Stimulated activated CD4-positive, alpha-beta T cell treated with anti-CD3 and anti-CD28 coated beads, Interleukin-4, amount 100 ng/mL, for 1 hour (primary cell): ENCODE measurements at places on chromosomes 5 and 9.

GRCh38 chr5:105968981-105969380 is 1701.8 kb downstream of the EFNA5 start:
- DNase-seq, result no peak

DNA sequence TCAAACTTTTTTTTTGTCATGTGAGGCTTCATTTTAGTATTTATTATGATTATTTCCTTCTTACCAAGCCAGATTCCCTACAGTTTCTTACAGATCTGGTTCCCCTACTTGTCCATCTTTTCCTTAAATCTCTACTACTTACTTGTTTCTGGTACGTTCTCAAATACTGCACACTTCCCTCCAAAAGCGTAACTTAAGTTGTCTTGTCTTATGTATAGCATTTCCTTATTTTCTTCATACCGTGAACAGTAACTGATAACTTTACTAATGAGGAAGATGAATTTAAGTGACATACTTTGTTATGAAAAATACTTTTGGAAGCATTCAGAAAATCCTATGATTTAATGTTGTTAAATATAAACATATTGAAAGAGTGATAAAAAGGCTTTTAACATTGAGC is 67.3 kb downstream of the PARP8 start:
- no peak for DNase-seq

DNA sequence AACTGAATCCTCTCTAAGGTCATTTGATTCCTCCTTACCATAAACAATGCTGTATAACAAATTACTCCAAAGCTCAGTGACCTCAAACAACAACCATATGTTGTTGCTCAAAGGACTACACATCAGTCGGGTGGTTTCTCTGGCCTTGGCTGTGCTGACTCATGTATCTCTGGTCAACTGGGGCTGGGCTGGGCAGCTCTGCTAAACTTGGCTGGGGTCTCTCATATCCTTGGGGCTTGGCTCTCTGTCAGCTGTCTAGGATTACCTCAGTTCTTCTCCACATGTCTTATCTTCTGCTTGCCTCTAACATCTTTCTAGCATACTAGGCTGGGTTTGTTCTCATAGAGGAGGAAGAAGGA is 86.4 kb downstream of the GALNT10 start:
- DNase-seq, result no peak

- DNase-seq, result no peak
Observed at GRCh38 chr9:69499959-69500358, 172.2 kb downstream of the APBA1 start.

- no peak for DNase-seq
Observed at GRCh38 chr5:71456362-71456743, 902 bp downstream of the BDP1 start.

DNA sequence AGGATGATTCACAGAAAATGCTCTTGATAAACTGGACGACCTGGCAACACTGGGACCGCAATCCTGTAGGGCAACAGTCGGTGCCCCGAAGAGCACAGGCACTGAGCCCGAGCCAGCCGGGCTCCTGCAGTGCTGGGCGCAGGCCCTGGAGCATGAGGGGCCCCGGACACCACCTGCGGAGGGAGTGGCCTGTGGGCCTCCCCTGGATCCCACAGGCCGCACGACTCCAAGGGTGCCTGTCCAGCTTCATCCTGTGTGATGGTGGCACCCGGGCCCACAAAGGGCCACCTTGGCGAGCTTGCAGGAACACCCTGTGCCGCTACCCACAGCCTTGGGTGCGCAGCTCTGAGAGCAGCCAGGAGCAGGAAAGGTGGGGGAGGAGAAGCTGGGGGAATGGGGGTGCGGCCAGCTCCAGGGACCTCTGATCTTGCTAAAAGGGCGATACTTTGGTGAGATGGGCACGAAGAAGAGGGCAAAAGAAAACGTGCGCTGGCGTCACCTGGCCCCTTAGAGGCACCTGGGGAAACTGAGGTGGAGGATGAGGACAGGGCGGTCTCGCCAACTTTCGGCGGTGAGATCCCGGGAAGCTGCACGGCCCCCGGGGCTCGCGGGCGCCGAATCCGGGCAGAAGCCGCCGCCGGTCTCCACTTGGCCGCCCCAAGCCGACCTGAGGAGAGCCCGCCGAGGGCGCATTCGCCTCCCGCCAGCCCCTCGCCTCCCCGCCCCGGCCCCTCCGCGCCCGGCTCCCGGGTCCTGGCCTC is 722 bp downstream of the TBC1D9B start:
- DNase-seq, result peak; percentile 22

DNA sequence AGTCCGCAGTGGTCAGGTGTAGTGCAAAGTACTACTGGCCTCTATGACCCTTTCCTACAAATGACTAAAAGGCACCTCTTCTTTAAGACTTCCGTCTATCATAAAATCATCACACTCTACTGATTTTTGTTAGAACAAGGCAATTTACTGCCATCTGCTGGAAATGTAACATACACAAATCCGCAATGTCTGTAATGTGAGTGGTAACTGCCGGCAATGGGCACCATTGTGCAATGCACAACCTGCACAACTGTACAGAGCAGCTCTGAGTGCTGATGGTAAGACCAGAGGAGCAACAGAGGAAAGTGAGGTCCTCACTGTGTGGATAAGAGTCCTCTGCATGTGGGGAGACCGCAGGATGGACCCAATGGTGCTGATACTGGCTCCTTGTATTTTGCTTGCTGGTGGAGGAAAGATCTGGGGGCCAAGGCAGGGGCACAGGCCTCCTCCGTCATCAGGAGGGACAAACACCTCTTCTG is 103.7 kb downstream of the ATPSCKMT start:
- no peak for DNase-seq

- no peak for DNase-seq
Observed at GRCh38 chr5:109971968-109972367, 282.2 kb downstream of the MAN2A1 start.

DNA sequence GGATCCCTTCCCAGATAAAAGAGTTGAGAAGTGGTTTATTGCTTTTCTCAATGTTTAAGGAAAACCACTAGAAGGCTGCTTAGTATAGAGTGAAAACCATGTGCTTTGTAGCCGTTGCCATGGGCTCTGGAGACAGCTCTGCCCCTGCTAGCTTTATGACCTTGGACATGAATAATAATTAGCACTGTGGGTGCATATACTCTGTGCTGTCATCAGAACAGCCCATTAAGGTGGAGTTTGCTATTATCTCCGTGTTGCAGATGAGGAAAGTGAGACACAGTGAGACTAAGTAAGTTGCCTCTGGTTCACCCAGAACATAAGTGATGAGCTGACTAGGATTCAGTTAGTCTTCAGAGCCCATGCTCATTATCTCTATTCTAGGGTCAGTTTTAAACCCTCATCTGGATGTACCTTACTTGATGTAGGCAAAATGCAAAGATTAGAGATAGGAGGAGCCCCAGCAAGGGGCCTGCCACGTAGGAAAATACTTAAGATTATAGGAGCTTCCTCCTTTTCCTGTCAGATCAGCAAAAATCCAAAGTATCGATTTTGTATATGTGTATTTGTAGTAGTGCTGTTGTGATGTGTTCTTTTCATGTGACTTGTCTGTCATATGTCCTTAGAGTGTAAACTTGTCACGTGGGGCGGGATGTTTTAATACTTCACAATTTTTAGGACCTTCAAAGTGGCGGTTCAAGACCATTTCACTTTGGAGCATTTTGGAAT is 102.5 kb downstream of the TLE4 start:
- DNase-seq, result no peak

GRCh38 chr5:142512043-142513042 is 173.5 kb downstream of the FGF1 start:
- no peak for DNase-seq

DNA sequence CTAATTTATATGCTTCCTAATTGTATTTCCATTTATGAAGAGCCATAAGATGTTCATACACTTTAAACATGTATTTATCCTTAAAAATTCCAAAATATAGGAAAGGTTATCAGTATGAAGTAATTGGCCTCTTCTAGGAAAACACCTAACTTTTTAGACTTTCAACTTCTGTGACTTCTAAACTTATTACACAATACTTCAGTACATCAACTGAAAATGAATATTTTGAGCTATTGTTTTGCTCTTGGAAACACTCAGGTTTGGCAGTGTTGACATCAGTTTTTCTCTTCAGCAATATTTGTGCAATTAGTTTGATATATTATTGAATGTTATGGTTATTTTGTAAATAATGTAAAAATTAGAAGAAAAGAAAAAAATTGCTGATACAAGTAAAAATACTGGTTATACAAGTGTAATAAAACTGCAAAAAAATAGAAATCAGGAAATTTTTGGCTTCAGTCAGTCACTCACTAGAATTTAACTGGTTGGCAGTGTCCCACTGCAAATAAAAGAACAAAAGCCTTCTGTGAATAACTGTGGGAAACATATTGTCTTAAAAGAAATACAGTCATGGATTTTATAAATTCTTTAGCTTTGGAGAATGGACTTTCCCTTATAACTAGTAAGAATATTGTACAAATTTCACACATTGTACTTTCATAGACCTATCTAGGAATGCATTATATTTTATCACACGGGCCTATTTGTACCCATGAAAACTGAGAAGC is 635.9 kb downstream of the TLE1 start:
- no peak for DNase-seq

DNA sequence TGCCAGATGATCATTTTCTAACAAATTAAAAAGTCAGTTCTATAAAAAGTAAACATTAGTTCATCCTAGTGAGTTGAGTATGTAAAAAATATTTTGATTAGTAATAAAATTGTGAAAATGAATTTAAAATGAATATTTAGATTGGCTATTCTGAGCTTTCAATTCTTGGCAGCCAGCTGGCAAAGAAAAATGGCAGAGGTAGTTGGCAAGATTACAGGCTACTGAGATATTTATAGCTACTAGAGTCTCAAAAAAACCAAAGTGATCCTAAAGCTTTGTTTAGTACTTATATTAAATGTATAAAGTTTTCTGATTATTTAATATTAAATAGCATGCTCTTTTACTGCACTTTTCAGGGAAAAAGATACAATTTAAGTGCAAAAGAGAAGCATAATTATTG is 25.0 kb downstream of the SGTB start:
- DNase-seq, result no peak

DNA sequence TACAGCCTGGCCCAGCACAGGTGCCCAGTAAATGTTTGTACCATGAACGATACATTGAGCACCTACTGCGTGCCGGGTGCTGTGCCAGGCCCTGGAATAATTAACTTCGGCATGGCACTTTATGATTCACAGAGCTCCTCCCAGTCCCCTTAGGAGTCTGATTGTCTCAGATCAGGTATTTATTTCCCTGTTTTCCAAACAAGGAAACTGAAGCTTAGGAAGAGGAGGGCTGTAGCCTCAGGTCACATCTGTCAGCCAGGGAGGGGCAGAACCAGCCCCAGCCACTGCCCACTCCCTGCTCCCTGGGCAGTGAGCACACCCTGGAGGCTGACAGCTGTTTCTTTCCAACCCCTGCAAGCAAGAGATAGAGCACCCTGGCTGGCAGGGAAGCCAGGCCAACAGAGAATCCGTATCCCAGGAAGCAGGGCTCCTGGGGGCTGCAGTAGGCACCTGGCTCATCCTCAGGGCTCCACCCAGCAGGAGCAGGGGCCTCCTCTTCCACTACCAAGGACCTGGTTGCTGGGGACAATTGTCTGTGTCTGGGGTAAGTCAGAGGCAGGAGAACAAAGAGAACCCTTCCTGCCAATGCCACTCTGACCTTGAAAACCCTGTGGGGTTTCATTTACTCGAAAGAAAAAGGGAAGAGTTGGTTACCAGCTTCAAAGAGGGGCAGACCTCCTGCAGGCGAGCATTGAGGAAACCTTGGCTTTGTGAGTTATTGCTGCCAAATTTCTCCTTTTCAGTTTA is 69.0 kb downstream of the DAB2IP start:
- no peak for DNase-seq

GRCh38 chr5:43231977-43232376 is 40.0 kb downstream of the NIM1K start:
- DNase-seq, result peak; percentile 11

DNA sequence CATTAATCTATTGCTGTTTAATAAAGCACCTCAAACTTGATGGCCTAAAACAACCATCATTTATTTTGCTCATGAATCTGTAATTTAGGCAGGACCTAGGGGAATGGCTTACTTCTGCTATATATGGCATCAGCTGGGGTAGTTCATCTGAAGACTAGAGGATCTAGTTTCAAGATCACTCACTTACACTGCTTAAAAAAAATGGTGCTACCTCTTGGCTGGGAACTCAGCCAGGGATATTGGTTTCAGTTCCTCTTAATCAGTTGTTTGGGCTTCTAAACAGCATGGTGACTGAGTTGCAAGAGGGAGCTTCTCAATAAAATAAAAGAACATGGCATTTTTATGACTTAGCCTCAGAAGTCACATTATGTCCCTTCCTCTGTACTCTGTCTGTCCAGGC is 142.0 kb downstream of the FAM114A2 start:
- DNase-seq, result no peak

DNA sequence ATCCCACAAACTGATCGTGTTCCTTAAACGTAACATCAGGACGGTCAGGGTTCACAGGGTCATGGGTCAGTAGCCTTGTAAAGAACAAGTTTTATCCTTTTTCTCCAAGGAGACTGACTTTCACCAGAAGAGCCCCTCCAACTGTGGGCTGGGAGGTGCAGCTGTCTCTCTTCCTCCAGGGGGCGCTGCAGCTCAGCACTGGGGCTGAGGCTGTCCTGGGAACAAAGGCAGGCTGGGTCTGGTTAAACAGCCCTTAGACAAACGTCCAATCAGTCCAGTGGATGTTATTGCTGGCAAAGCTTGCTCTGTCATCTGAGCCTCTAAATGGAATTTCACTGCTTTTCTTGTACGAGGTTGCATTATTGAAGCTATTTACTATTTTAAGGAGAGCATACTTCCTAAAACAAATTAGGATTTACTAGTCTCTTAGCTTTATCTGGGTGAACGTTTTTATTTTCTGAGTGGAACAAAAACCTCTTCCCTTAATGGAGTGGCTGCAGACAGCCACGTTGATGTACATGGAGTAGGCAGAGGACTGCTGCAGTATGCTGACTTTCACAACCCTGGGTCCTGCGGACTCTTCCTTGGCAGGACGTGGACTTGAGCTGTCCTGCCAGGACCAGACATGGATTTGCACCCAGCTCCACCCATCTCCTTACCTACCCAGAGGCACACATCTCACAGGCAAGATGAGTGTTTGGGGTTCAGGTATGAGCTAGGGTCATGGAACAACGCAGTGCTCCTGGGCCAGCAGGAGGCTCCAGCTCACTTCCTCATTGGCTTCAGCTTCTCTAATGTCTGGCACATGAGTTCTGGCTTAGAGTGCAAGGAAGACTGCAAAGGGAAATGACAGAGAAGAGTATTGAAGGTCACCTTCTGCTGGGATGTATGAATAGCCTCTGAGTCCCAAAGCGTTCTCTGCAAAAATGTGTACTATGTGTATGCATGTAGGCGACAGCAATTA is 7.8 kb downstream of the EXOSC2 start:
- DNase-seq, result peak; percentile 74
